Epithelial cell of esophagus (primary cell): ENCODE measurements at places on chromosomes 5 and 9.

GRCh38 chr5:16812448-16812847 is 123.6 kb downstream of the MYO10 start:
- DNase-seq: no peak

DNA sequence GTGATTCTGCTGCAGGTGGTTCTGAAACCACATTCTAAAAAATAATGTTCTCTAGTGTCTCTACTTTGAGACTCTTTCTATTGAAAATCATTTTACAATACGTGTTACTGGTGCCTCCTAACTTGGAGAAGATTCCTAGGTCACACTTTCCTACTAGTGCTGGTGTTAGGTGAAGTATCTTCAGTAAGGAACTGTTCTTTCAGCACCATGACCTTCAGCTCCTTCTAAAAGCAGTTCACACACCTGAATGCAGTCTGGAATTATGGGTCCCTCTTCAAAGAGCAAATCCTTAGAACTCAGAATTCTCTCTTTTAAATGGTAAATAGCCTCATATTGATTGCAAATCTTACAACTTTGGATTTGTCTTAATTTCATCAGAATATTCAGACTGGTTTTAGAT is 10.6 kb upstream of the DPYSL3 start:
- DNase-seq: peak; percentile 35

- DNase-seq: no peak
Observed at GRCh38 chr9:97076238-97076637, 37.3 kb upstream of the CTSV start.

DNA sequence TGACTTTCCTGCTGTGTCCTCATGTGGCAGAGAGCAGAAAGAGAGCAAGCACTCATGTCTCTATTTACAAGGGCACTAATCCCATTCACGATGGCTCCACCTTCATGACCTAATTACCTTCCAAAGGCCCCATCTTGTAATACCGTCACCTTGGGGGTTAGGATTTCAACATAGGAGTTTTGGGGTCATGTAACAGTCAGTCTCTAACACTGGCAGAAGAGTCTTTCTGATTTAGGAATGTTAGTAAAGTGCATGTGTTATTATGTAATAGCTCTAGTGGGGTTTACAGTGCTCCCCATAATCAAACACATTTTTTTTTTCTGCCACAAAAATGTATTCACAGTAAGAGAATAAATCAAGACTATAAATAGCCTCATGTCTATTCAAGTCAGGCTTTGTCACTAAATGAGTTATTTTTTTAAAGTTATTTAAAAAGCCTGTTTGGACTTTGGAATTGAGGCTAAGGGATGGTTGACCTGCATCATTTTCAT is 19.1 kb downstream of the GALNT10 start:
- no peak for DNase-seq

DNA sequence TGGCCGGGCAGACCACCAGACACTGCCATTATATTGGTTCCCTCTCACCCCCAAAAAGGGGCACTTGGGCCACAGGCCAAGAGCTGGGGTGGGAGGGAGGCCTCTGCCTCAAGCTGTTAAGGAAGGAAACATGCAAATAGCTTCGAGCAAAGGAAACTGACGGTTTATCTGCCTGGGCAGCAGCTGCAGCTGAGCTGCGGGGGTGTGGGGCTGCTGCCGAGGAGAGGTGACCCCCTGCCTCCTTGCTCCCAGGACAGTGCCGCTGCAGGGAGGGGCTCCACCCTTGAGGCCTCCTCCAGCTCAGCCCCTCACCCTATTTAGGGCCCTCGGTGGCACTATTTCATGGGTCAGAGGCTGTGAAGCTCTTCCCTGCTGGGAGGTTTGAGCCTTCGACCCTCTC is 789 bp downstream of the DOK3 start:
- DNase-seq: no peak
